HL-60 (cell line): ENCODE measurements at places on chromosomes 7 and 10.
A peak's percentile ranks its signal among the peaks of the same experiment; 100 is the strongest.

DNA sequence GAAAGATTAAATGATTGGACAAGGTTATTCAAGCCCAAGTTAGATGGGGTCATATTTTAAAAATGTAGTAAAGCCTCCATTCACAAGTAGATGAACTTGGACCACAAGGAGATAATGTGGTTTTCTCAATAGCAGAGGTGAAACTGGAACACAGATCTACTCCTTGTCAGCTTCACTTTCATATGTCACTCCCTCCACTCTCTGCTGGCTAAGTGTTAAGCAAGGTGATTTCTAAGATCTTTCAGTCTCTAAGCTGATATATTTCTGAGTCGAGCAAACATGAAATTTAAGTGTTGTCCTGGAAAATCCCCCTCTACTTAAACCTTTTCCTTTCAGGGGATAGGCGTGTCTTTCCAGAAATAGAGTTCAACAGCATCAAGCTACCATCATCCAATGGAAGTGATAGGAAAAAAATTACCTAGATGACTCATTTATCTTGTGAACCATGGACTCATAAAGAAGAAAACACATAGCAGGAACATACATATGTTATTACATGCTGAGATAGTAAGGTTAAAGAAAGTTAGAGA lies 275.0 kb downstream of the PTEN start:
- DNase-seq, result no peak

DNA sequence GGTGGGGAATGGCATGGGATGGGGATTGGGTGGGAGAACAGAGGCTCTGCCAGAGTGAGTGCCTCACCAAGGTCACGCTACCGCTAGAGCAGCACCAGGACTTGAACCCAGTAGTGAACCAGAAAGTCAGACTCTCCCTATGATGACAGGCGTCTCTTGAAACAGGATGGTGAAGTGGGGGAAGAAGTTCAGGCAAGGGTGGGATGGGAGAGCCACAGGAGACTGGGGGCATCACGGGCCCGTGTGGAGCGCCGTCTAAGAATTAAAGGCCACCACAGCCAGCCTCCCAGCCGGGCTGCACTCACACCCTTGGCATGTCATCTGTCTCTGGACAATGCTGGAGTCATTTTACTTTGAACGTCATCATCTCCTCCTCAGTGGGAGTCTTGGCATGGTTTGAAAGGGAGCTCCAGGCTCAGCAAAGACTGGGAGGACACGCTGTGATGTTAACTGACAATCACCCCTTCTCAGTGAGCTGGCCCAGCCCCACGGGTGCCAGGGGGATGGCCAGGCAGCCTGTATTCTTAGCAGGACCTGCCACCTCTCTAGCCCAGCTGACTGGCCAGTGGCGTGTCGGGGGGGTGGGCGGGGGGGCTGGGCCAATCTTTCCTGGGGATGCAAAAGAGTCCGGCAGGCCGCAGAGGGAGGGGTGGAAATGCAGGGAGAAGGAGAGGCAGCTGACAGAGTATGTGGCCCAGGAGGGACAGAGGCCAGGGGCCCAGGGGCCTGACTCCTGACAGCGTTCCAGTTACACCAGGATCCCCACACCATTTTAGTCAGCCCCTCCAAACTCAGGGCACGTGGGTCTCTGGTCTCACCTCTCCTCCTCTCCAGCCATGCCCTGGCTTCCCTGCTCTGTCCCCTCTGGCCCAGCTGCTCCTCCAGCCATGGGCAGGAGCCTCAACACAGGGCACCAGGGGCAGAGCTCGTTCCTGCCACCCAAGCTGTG lies 96.2 kb downstream of the VOPP1 start:
- DNase-seq, result no peak

GRCh38 chr7:17289074-17289645 lies 9.3 kb upstream of the AHR start:
- no peak for DNase-seq

DNA sequence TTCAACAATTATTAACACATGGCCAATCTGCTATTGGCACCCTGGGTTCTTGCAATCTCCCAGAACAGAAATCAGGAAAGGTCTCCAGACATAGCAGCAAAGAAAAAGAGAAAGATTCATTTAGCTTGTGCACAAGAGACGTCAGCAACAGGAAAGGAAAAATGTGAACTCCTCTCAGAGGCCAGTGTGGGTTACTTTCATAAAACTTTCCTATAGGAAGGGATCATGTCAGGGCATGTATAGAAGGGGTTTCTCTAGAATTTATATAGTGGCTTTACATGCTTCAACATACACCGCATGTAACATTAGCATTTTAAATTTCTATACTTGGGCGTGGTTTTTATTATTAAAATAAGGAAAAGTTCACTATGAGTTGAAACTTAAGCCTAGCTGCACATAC lies 725.1 kb downstream of the SORCS1 start:
- no peak for DNase-seq

GRCh38 chr7:117123311-117123926 lies 170.1 kb downstream of the ST7 start:
- no peak for DNase-seq

DNA sequence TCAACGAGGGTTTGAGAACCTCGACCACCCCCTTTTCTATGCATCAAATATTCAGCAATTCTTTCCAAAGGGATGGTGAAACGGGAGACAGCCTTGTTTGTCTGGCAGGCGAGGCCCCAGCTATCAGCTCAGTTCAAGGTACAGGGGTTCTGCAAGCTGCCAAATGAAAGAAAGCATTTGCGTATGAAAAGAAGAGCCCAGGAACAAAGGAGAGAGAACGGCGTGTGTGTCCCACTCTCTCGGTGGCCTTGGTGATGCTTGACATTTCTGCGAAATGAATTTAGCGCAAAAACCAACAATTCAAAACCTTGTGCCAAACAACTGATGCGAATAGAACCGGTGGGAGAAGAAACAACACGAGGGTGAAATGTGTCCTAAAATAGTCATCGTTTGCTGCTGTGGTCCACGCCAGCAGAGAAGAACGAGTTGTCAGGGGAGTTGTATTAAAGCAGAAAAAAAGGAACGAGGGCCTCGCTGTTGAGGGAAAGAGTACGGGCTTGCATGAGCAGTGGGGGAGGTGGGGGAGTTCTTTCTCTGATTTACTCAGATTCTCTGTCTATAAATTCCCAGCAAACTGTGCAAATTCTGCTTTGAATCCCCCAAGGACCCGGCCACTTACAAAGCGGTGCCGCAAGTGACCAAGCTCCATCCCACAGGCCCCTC lies 97.7 kb downstream of the TMEM130 start:
- no peak for DNase-seq

DNA sequence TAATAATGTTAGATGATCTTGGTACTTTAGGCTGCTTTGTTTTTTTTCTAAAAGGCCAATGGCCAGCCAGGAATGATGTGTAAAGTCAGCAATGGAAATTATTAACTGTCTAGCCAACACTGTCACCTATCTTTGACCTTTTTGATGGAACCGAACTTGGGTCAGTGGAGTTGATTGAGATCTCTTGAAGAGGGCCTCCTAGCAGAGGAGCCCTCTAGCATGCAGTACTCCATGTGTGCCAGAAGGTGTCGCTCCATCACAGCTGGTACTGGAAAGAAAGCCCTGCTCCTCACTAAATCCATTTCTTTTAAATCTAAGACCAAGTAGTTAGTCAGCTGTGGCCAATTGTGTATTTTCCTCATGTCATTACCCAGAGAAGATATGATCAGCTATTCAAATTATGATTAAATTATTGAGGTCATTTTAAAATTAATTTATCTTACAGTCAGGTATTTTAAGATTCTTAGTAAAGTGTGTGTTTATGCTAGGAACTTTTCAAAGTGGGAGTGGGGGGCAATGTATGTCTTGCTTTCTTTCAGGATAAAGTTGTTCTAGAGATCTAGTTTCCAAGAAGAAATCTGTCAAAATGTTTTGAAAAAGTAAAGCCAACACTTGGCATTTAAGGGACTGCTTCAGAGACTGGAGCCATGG lies 33.1 kb upstream of the CROT start:
- peak; percentile 11 for DNase-seq

- no peak for DNase-seq
These were observed 207.8 kb downstream of the RAMP3 start for GRCh38 chr7:45365341-45365740.

DNA sequence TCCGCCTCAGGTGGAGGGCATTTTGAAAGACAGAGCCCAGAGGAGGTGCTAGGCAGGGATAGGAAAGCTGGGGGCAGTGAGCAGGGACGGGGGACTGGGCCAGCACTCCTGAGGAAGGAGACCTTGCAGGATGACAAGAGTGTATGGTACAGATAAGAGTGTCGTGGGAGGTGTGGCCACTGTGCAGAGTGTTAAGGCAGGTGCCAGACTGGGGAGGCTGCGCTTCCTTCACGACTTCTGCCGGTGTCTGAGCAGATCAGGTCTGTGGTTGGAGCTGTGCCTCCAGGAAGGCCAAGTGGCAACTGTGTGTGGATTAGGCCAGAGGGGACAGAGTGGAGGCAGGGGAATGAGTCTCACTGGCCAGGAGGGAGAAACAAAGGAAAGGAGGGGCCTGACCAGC lies 161.7 kb downstream of the HIBADH start:
- DNase-seq, result no peak

GRCh38 chr10:92003258-92003657 lies 79.7 kb downstream of the BTAF1 start:
- no peak for DNase-seq

GRCh38 chr10:109647627-109648026 lies 275.7 kb downstream of the XPNPEP1 start:
- DNase-seq, result no peak

DNA sequence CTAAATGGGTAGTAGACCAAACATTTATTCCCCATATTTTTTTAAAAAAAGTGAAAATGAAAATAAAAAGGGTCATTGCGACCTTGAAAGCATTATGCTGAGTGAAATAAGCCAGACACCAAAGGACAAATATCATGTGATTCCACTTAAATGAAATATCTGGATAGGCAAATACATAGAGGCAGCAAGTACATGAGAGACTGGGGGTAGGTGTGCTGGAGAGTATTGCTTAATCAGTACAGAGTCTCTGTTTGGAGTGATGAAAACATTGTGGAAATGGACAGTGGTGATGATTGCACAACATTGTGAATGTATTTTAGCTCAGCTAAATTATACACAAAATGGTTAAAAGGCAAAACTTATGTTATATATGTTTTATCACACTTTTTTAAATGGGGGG lies 169.4 kb downstream of the AKR1D1 start:
- peak; percentile 44 for DNase-seq

- no peak for DNase-seq
These were observed 568.8 kb downstream of the POM121L12 start for GRCh38 chr7:53604201-53604600.

DNA sequence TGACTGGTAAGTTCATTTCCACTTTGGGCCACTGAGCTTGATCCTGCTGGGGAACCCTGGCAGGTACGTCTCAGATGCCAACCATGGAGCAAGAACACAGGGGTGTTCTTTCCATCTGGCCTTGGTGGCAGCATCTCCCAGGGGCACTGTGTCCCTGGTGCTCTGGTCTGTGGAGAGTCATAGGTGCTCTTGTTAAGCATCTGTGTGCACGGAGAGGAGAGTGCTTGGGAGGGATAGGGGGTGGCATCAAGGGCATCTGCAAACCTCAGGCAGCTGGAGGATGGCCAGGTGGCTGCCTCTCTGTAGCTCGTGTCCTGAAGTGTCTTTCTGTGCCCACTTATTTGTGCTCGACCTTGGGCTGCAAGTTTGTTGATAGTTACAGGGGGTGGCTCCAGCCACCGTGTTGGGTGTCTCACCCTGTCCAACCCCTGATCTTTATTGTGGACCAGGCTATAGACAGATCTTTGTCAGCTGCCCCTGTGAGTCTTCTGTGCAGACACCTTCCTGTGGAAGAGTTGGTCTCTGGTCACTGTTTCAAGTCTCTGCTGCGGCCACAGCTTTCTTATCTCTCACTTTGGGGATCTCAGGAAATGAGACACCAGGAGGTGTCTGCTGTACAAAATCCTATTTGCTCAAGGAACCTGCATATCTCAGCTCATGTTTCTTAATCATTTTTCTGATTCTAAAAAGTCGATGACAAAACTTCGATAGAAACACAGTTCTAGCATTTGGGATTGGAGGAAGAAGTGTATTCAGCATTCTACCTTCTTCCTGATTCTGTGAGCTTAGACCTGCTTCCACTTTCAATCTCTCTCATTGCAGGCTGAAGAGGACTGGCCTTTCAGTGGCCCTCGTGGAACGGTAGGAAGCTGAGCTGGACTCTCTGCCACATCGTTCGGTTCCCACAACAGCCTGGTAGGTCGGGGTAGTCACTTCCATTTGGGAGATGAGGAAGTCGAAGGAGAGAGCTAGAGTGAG lies 17.2 kb upstream of the GIMAP8 start:
- DNase-seq, result no peak

- no peak for DNase-seq
These were observed 132.0 kb upstream of the FZD8 start for GRCh38 chr10:35774109-35774508.

GRCh38 chr7:135828604-135829003 lies 80.0 kb upstream of the FAM180A start:
- DNase-seq, result no peak

DNA sequence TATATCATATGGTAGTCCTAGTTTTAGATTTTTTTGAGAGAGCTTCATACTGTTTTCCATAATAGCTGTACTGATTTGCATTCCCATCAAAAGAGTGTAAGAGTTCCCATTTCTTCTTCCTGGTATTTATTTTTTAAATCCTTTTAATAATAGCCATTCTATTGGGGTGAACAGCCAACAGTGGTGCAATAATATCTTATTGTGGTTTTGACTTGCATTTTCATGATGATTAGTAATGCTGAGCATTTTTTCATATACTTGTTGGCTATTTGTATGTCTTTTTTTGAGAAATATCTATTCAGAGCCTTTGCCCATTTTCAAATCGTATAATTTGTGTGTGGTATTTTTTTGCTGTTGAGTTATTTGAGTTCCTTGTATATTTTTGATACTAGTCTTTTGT lies 167.4 kb downstream of the FZD1 start:
- no peak for DNase-seq

DNA sequence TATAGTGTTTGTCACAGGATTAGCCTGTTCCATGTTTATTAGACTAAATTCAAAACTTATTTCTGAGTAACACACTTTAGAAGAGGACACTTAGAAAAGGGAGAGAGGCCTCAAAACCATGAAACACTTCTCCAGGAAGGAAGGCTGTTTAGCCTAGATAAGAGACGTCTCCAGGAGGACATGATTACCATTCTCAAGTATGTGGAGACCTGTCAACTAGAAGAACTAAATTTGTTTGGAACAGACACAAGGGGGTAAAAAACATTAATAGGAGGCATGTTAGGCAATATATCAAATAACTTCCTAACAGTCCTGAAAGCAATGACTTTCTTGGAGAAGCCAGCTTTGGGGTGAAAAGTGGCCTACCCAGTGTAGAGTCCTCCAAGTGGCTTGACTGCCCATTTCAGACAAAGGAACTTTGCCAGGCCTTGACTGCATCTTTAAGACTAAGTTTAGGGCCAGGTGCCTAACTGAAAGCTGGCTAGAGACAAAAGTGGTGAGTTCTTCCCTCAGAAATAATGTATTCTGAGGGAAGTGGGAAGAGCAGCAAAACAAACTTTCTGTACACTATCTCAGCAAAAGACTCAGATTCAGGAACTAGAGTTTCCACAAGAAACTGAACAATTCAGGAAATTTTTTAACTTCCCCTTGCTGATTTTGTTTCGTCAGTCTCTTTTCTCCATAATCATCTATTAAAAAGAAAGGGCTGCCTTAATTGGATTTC lies 11.8 kb downstream of the NCOA4 start:
- DNase-seq, result no peak

GRCh38 chr7:148598351-148598750 lies 7.8 kb downstream of the C7orf33 start:
- DNase-seq, result no peak
